ENCODE measurements at places on chromosomes 16 and 17.

- no peak for DNase-seq
These were observed 8.6 kb downstream of the KRT28 start for GRCh38 chr17:40791111-40791510.

- no peak for DNase-seq
These were observed 2.2 kb upstream of the PELP1 start for GRCh38 chr17:4706121-4706520.

DNA sequence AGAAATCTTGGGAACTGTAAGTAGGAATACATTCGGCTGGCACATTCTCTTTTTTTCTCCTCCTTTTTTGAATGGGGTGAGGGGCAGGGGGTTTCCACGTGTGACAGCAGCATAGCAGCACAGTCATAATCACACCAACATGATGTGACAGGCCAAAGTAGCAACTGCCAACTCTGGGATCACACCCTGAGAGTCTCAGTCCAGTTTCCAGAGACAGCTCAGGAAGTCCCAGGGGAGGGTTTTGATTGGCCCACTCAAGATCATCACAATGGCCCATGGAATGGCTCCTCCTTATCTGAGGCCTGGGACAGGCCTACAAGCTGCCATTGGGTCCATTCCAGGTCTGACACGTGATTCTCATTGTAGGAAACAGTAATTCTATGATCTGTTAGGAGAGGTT lies 207.1 kb upstream of the ASIC2 start:
- no peak for DNase-seq

DNA sequence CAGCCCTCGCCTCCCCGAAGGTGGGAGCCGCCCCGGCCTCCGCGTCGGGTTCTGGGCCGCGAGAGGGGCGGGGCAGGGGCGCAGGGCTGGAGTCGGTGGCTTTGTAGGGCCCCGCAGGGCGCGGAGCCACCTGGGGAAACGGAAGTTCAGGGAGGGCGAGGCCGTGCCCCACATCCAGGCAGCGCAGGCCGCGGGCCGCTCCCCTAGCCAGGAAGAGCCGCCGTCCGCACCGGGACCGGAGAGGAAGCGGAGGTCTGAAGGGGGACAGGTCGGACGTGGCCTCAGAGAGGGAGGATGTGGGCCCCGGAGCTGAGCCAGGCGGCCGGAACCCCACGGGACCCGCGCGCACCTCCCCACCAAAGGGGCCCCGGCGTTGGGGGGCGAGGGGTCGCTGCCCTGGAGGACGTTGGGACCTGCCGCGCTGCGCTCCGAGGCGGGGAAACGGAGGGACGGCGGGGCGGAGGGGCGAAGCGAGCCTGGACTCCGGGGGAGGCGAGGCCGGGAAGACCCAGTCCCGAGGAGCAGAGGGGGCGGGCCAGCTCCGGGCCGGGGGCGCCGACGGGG lies 482 bp upstream of the SLC16A3 start:
- peak; percentile 85 for DNase-seq

DNA sequence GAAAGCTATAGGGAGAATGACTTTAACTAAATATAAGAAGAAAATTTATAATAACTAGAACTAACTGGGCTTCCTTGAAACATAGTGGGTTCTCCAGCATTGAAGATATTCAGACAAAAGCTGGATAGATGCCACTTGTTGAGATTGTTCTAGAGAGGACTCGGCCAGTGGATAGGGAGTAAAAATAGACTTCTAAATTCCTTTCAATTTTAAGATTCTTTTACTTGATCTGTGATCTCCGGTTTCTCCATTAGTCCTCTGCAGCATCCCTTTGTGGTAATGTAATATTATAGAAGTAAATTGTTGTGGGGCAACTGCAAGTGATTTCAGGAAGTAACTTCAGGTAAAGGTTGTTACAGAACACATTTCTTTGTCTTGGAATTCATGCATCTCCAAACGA lies 10.3 kb upstream of the RARA start:
- no peak for DNase-seq

DNA sequence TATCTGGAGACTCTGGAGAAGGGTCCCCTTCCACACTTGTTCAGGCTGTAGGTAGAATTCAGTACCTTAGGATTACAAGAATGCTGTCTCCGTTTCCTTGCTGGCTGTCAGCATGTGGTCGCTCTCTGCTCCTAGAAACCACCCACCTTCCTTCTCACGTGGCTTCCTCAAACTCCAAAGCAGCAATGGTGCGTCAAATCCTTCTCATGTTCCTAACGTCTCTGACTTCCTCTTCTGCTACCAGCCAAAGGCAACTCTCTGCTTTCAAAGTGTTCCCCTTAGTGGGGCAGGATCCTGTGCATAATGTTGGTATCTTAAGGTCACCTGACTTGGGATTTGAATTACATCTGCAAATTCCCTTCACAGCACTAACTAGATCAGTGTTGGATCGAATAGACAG lies 30.9 kb upstream of the DYNLRB2 start:
- no peak for DNase-seq

DNA sequence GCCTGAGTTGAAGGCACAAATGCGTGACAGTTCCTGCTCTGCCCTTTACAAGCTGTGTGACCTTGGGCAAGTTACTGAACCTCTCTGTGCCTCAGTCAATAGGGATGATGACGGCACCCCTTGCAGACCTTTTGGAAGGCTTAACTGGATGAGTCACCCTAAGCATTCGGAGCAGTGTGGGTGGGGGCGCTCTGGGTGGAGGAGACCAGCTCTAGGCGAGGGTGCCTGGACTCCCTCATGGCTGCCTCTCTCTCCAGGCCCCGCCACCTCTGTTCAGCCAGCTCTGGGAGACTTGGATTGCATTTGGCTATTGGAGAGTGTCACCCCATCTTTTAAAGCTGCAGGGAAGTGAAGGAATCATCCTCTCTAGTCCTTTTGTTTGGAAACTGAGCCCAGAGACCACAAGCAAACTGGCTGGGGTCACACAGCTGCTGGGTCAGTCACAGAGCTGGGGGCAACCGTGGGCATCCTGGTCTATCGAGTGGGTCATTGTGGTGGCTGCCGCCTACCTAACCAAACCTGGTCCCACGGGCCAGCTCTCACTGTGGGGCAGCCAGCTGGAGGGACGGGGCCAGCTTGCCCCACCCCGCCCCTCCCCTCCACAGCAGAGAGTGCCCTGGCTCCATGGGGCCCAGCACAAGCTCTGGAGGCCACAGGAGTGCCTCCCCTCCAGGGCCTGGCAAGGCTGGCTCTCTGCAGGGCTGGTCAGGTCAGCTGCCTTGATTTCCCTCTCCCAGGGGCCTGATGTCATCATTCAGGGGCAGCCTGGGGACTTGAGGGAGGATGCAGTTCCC lies 20.2 kb upstream of the GSE1 start:
- no peak for DNase-seq

DNA sequence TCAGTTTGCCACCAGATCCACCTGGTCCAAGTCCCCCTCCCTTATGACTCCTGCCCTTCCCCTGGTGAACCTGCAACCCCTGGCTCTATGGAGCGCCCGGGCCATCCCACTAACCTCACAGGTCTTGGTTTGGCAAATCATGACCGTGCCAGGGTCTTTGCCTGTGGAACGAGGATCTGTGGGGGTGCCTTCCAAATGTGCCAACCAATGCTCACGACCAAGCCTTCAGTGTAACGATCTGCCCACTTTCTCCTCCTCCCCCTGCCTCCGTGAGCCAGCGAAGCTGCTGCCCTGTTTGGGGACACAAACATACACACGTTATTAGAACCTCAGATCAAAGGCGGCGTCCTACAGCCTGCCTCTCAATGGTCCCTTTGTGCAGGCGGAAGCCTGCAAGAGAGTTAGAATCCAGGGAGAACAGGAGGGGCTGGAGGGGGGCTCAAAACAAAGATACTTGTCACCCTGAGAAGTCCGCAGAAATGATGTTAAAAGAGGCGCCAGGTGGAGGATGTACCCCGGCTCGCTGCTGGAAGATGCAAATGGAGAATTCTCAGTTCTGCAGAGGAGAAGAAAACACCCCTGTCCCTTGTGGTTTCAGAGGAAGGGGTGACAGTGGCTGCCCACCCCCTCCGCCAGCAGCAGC lies 9.0 kb upstream of the NKD1 start:
- no peak for DNase-seq

DNA sequence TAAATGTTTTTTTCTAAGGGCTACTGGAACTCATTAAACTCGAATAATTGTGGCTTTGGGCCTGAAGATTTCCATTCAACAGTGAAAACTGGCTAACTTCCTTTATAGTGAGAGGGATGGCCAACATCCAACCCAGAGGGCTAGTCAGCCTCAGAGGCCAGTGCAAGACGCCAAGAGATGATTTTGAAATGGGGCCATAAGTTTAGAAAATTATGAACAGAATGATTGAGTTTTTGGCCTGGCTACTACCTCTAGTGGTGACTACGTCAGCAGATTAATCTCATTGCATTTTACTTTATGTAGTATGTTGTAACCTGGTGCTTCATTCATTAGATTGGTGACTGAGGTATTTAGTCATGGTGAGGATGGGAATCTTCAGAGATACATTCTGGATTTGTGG lies 28.4 kb downstream of the HAPSTR1 start:
- DNase-seq, result no peak

- no peak for DNase-seq
These were observed 394.8 kb downstream of the SLC39A11 start for GRCh38 chr17:72697602-72698146.

DNA sequence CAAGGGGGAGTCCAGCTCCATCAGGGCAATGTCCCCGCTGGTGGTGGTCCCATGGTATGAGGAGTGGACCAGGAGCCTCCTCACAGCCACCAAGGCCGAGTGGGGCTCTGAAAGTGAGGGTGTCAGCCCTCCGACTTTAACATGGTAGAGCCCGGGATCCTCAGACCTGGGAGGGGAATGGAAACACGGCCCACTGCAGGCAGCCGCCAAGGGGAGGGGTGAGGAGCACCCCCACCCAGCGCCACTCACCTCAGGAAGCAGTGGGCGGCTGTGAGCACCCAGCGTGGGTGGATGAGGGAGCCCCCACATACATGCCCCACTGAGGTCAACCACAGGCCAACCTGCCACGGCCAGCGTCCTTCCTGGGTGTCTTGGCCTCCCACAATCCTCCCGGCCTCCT lies 10.8 kb downstream of the ZG16B start:
- no peak for DNase-seq

- no peak for DNase-seq
These were observed 273.2 kb downstream of the C16orf95 start for GRCh38 chr16:87044032-87044382.

DNA sequence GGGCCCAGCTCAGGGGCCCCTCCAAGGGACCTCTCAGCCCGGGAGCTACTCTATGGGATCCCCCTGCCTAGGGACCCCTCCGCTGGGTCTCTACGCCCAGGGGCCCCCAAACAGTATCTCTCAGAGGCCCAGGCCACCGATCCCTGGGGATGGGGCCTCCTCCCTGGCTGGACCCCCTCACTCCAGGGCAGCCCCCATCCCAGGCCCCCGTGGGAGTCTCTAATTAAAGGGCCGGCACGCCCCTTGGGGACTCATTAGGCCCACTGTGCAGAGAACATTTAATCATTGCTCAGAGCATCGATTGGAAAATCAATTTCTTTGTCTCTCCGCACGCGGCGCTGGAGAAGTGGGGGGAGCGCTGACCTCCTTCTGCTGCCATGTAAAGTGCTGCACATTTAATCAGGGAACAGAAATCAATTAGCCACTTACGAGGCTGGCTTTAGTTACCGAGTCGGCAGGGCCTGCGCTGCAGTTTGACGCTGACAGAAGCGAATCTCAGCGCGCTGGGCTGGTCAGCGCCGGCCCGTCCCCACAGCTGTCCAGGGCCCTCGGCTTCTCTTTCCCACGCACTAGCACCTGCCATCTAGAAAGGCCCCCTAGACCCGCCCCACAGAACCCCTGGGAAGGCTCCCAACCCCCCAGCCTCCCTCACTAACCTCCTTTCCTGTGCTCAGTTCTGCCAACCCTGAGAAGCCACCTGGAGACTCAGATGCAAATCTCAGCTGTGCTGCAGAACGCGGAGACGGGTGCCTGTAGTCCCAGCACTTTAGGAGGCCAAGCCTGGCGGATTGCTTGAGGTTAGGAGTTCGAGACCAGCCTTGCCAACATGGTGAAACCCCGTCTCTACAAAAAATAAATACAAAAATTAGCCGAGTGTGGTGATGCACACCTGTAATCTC lies 20.2 kb upstream of the C1QL1 start:
- no peak for DNase-seq

DNA sequence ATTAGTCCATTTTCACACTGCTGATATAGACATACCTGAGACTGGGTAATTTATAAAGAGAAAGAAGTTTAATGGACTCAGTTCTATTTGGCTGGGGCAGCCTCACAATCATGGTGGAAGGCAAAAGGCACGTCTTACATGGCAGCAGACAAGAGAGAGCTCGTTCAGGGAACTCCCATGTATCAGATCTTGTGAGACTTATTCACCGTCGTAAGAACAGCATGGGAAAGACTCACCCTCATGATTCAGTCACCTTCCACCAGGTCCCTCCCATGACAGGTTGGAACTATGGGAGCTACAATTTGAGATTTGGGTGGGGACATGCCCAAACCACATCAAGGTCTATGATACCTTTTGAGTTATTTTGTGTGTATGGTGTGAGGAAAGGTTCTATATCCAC lies 66.9 kb downstream of the METRNL start:
- DNase-seq, result no peak

DNA sequence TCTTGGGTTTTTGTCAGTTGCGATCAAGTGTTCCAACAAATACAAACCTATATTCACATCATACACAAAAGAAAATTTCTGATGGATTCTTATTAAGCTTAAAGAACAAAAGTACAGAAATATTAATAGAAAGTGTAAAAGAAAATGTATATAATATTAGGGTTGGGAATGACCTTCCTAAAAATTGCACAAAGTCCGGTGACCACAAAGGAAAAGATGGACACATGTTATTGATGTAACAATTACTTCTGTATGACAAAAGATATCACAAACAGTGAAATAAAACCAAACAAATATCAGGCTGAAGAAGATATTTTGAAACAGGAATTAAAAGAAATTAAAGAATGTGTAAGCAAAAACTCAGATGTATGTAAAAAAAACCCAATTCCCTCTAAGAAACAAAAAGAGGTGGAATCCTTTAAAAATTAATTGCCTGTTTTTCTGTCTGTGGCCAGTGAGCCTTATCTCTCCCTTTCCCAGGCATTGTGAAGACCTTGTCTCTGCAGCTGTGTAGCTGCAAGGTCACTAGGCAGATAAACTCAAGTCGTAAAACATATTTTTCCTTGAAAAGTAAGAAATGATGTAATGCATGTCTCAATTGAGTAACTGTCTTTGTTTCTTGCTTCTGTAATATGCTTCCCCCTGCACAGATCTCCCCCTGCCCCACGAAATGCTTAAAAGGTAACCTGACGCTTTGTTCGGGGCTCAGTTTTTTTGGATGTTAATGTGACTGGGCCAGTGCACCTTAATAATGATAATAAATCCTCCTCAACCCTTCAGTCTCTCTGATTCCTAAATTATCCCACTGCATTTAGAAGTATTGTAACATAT lies 2.8 kb downstream of the ST6GALNAC1 start:
- DNase-seq, result no peak

- DNase-seq, result no peak
These were observed 11.7 kb upstream of the SEC14L1 start for GRCh38 chr17:77128896-77129567.

GRCh38 chr17:47993031-47993564 lies 22.2 kb downstream of the CDK5RAP3 start:
- no peak for DNase-seq

Data from T-helper 1 cell (primary cell).